Caudate nucleus (tissue), 63 donors: ENCODE measurements at places on chromosomes 1 and 21.

GRCh38 chr1:10593750-10594149, 119.0 kb downstream of the PEX14 start:
- DNase-seq, result no peak

- no peak for DNase-seq
These were observed 95.5 kb upstream of the IVNS1ABP start for GRCh38 chr1:185412385-185413087.

DNA sequence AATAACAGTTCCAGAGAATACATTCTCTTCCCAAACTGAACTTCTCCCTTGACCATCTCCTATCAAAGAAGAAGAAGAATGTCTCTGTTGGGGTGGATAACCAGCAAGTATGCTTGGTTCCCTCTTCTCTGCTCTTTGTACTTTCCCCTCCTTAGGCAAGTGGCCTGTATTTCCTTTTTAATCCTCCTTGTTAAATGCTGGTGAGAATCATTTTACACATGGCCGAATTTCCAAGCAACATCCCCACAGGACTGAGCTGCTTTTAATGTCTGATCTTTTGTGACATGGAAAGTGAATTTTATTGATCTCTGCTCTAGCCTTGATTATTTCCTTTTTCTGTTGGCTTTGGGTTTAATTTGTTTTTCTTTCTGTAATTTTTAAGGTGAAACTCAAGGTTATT, 336.7 kb downstream of the DUSP10 start:
- DNase-seq, result no peak

DNA sequence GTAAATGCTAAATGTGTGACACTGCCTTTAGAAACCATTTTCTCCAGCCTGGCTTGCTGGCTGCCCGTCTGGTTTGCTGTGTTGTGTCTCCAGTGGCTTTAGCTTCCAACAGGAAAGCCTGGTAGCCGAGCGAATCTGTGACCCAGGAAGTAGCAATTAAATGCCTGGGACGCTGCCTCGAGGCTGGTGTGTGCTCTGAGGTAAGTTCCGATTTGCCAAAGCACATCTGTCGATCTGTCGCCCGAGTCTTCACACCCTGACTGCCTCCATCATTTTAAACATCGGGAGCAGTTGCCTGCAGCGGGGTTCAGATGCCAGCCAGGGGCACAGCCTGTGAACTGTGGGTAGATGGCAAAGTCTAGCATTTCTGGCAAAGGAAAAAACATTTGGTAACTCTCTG, 2.2 kb downstream of the MIB2 start:
- DNase-seq, result no peak

DNA sequence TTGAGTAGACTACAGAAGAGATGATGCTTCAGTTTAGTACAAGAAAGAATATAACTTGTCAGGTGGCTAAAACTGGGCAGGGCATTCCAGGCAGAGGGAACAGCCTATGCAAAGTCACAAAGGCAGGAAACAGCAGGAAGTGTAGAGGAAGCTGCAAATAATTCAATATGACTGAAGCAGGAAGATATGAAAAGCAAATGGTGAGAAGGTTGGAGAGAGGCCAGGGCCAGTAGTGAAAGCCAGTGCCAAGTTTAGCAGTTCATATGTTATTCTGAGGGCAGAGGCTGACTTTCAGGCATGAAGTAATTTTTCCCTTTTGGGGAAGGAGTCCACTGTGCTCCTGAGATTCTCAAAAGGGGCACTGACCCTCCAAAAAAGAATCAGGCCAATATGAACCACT, 8.0 kb upstream of the YBX1 start:
- no peak for DNase-seq

DNA sequence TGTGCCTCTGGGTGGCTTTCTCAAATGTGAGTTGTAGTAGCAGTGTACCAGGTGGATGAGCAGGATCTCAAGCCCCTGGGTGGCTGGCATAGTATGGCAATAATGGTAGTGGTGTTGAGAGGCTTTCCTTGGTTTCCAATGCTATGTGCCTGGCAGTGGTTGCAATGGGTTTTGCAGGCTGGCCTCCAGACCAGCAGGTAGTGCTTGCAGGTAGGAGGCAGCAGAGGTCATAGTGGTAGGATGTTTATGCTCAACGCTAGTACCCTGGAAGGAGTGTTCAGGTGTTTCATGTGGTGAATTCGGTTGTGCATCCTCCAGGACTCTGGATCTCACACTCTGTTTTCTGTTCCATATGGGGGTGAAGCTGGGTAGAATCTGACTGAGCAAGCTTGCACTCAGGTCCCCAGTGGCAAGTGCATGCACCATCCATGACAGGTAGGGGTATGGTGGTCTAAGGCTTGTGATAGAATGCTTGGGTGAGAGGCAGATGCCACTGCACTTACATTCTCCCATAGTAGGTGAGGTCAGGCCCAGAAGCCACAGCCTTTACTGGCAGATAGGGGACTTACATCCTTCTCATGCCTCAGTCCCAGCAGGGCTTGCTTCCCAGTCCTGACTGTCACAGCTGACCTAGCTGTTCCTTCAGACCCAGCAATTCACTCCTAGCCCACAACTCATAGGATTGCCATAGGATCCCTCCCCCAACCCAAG, 410.5 kb upstream of the LRRC7 start:
- DNase-seq, result no peak

- DNase-seq, result no peak
These were observed 150.1 kb upstream of the IVNS1ABP start for GRCh38 chr1:185467122-185467521.

DNA sequence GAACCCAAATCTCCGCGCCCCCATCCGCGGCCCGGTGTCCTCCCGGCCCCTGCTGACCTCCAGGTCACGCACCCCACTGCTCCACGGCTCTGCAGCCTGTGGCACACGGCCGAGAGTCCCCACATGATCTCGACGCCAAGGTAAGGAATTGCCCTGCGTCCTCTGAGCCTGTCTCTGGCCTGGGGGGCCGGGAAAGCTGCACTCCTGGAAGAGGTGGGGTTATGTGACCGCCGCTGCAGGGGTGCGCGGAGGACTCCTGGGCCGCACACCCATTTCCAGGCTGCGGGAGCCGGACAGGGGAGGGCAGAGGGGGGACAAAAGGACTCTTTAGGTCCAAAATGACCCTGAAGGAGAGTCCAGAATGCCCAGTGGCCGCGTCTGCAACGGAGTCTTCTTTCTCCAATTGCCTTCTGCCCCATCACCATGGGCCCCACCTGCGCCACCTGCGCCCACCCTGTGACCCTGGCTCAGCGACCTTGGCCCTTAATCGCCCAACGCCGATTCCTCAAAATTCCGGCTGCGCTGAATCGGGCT, 997 bp upstream of the SIM2 start:
- DNase-seq, result no peak

GRCh38 chr1:232586679-232587078, 43.3 kb downstream of the SIPA1L2 start:
- no peak for DNase-seq

GRCh38 chr1:30422251-30422650, 301.1 kb downstream of the MATN1 start:
- no peak for DNase-seq

DNA sequence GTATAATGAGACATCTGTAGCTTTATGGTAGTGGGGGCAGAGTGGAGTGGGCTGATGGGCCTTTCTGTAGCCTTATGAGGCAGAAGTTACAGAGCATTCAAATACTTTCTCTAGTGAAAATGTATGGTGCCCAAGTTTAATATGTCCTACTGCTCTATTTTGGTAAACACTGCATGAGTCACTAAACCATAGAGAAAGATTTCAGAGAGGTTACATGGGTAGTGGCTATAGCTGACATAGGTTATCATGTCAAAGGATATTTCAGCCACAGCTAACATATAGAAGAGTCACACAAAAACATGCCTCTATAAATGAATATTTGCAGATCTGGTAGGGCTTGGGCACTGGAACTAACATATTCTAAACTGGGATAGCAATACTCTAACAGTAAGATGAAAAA, 212.4 kb upstream of the USP25 start:
- no peak for DNase-seq

GRCh38 chr1:54989473-54989872, 9.0 kb downstream of the TMEM61 start:
- DNase-seq, result no peak

- DNase-seq, result peak; percentile 12
These were observed 102.3 kb upstream of the TMPRSS2 start for GRCh38 chr21:41610042-41610839.

GRCh38 chr1:219144658-219145315, 28.9 kb upstream of the LYPLAL1 start:
- DNase-seq, result no peak

DNA sequence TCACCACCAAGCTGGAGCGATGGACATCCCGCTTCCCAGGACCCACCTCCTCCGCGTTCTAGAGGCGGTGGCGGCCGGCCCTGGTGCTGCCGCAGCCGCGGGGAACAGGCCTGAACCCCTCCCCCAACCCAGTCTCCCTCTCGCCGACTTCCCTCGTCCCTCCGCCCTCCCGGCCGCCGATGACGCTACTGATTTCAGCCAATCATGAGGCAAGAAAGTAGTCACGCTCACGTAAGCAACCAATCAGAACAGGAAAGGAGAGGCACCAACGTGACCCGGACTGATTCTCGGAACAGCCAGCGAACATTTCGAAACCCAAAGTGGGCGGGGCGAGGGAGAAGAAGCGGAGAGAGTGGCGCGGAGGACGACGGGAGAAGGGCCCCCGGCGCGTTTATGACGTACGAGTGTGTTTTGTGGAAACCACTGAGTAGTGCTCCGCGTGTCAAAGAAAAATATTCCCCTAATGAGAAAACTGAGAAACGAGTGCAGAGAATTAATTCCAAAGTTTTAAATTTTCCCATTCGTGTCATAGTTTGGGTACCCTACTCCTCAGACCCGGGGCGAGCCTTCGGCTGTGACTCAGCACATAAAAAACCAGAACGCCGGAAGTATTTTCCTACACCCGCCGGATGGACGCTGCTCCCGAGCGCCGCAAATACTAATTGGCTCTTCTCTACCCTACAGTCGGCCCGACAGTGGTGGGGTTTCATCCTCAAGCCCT, at the start of gene NRDC:
Gene NRDC (minus strand): TSS at position 112 of the 721 bp plus-strand sequence. CDS start 112 bp downstream, outside the sequence.
- DNase-seq, result peak; percentile 98
